NCI-H1694 (cell line): ENCODE measurements at places on chromosomes 5 and 9.

DNA sequence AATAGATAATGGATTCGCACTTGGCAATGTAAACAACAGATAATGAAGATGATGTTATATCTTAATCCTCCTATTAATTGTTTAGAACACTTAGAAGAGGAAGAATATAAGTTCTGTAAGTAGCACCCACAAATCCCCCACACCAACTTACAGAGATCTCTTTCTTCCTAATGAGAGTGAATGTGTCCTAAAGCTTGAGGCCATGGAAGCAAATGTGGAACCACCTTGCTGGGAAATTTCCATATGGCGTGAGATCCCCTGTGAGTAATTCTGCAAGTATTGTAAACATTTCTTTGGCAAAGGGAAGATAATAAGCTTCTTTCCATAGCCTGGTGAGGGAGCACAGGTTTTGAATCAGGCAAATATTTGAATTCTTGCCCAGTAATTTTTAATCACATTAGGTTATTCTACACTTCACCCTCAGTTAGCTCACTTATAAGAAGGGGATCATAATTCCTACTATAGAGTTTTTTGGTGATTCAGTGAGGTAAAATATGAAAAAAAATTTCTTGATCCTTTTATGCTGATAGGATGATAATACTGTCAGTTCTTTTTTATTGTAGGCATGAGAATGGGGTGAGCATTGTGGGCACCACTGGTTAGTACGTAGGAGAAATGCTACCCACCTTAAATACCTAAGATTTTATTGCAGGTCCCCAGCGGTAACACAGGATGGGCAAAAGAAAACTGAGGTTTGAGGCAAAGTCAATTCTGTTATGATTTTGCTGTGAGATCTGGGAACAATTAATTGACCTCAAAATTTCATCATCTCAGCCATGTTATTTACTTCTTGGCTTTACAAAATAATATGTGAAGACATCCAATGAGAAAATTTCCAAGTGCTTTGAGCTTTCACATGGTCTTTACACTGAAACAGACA is 574.8 kb downstream of the PSAT1 start:
- DNase-seq, result no peak

DNA sequence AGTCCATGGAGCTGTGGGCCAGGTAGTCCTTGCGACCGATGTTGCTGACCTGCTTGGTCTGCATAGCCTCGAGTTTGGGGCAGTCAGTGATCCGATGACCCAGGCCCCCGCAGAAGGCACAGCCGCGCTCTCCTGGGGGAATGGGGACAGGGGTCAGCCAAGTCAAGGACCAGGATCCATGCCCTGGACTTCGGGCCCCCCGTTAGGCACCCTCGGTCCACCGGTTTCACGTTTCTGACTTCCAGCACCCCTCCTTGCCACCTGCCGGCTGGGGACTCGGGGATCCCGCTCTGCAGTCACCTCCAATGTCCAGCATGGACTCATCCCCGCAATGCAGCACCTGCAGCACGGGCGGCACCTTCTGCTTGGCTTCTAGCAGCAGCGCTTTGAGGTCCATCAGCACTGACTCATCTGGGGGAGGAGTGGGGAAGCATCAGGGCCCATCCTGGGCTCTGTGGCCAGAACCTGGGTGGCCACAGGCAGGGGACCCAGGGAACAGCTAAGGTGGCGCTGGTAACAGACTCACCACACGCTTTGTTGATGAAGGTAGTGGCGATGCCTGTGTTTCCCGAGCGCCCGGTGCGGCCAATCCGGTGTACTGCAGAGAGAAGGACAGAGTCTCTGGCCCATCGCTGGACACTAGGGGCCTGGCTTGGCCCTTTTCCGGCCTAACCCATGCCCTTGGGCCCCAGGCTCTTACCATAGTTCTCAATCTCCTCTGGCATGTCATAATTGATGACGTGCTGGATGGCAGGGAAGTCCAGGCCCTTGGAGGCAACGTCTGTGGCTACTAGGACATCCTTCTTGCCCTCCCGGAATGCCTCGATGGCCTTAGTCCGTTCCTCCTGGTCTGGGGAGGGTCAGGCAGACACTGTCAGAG is 2.4 kb upstream of the DOK3 start:
- no peak for DNase-seq

GRCh38 chr9:120324996-120325642 is 254.8 kb downstream of the CDK5RAP2 start:
- DNase-seq, result no peak

GRCh38 chr5:159419576-159419975 is 89.3 kb upstream of the IL12B start:
- DNase-seq, result no peak

GRCh38 chr9:116987721-116988485 is 300.8 kb downstream of the TRIM32 start:
- DNase-seq, result no peak

GRCh38 chr5:56291661-56292374 is 58.7 kb upstream of the ANKRD55 start:
- no peak for DNase-seq
